Daoy (cell line): ENCODE measurements at places on chromosomes 5 and 9. TPM values are rescaled to one million over a fixed set of nuclear protein-coding genes. Genes with fewer than 3 reads are reported as not detected.

DNA sequence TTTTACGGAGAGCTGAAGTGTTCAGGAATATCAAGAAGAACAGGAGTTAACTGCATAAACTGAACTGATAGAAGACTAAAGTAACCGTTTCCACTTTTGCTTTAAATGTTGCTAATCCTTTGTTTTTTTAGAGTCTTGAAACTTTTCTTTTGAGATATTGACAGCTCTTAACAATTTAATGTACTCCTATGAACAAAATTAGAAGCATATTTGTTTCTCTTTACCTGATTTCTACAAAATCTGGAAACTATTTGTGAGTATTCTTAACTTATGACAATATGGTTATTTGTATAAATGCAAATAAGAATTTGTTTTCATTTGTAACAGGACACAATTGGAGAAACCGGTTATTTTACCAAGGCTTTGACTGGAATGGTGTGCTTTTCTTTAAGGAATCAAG is 89.5 kb upstream of the FAM120A start:
- no peak for DNase-seq

KCNIP1 gene
- 1.9 and 3.9 TPM in 2 replicates for total RNA-seq

PCSK1 gene
- 0.98 and 2.2 TPM in 2 replicates for total RNA-seq

- DNase-seq = no peak
Observed at GRCh38 chr9:125885405-125886034, 138.3 kb downstream of the PBX3 start.

HMCN2 gene
- 0.06 TPM in 1 of 2 replicates, not detected in the other for total RNA-seq

DNA sequence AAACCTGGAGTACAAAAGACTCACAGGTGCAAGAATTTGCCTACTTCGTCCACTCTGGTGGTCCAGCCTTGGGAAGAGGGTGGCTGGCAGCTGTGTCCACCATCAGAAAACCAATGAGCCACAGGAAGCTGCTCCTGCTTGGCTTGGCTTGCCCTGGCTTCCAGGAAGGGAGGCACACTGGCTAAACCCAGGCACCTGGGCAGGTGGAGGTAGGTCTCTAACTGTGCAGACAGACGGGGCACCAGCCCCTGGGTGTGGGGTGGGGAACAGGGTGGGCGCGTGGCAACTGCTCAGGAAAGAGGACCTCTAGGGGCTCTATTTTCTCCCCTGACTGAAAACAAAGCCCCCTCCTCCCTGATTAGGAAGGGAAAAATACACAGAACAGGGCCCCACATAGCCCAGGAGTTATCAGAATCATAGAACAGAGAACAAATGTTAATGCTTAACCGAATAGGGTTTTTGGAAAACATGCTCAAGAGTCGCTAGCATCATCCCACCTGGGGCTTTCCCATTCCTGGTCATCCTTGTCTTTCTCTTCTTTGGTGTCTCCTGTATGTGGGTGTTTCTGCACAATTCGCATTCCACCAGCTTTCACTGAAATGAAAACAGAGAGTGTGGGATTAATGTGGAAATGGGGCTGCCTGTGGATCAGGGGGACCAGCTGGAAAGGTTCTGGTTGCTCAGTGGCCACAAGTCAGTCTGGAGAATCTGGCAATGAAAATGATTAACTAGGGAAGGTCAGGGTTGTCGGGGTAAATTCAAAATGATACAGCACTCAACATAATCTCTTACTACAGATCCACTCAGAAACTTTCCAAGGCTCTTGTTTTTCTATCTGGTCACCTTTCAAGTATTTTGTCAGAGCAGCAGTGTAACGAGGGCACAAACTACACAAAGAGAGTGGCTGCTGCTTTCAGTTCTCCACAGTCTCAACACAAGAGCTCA is 13.1 kb downstream of the DAP start:
- DNase-seq = no peak

ABLIM3 gene
- total RNA-seq = 6.4 and 10.6 TPM in 2 replicates

GRCh38 chr5:169861934-169862333 is 118.4 kb downstream of the INSYN2B start:
- peak; percentile 78 for DNase-seq

GRCh38 chr9:70106571-70106970 is 62.9 kb downstream of the MAMDC2 start:
- DNase-seq = no peak

DNA sequence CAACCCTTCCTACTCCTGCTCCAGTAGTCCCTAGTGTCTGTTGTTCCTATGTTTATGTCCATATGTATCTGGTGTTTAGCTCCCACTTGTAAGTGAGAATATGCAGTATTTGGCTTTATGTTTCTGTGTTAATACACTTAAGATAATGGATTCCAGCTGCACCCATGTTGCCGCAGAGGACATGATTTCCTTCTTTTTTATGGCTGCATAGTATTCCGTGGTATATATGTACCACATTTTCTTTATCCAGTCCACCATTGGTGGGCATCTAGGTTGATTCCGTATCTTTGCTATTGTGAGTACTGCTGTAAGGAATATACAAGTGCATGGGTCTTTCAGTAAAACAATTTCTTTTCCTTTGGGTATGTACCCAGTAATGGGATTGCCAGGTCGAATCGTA is 5.2 kb upstream of the ARRDC3 start:
- no peak for DNase-seq

DNA sequence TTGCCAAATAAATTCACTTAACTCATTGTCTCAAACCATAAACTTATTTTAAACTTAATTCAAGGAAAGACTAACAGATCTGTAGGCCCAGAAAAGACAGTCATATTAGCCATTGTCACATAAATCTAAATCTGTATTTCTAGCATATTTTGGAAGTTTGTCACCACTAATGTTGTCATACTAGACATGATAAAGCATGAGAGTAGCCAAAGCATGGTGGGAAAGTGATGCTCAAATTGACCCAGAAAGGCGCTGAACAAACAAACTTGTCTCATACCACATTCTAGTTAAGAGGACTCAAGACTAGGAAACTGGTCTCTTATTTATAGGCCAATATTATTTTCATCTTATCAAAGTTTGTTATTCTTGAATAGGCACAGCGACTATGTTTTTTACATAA is 99.4 kb downstream of the VCAN start:
- DNase-seq = peak; percentile 27

FBN2 gene
- 18.7 and 19.1 TPM in 2 replicates for total RNA-seq

SLC46A2 gene
- total RNA-seq = not detected in 2 replicates

PCDHGB1 gene
- 1.4 and 1.5 TPM in 2 replicates for total RNA-seq

GRCh38 chr5:170791325-170791954 is 7.9 kb downstream of the GABRP start:
- peak; percentile 67 for DNase-seq

DNA sequence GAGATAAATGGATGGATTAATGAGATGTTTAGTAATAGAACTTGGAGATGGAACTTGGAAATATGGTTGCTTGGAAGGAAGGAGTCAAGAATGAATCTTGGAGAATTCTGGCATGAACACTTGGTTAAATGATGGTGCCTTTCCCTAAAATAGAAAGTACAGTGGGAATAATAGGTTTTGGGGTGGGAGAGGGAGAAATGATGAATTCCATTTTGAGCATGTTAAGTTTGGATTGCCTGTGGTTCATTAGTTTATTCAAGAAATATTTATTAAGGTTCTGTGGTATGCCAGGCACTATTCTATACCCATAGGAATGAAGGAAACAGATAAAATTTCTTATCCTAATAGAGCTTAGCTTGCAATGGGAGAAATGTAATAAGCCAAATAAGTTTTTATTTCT is 58.4 kb downstream of the PBX3 start:
- DNase-seq = no peak

- peak; percentile 51 for DNase-seq
Observed at GRCh38 chr5:155839251-155840037, 487.5 kb upstream of the SGCD start.

PCDHGA6 gene
- total RNA-seq = 0.24 and 0.46 TPM in 2 replicates

DNA sequence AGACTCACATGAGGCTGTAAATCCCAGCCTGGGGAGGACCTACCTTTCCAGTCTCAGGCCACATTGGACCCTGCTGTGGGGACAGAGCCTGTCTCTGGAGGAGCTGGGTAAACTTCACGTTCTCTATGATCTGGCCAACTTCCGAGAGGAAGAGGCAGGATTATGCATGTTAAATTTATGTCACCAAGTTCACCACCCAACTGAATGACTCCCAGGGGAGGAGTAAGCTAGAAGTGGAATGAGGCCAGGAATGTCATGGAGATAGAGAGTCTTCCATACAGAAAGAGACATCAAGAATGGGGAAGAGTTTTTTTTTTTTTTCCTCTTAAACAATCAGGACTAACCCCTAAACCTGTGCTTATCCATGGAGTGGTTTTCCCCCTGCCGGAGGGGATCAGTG is 90.3 kb upstream of the PALM2AKAP2 start:
- DNase-seq = no peak

- peak; percentile 11 for DNase-seq
Observed at GRCh38 chr5:103262422-103262871, 3.9 kb downstream of the MACIR start.

CYSRT1 gene
- 0.91 TPM in 1 of 2 replicates, not detected in the other for total RNA-seq

- no peak for DNase-seq
Observed at GRCh38 chr9:105401651-105402050, 46.2 kb upstream of the FSD1L start.
